ENCODE measurements at places on chromosomes 5 and 9. TPM values are rescaled to one million over a fixed set of nuclear protein-coding genes. Genes with fewer than 3 reads are reported as not detected.

The CYLC2 gene
- total RNA-seq, result not detected

The CEL gene
- 3.9 TPM for total RNA-seq

The SLC6A19 gene
- total RNA-seq, result not detected

The FABP6 gene
- not detected for total RNA-seq

The CORO2A gene
- total RNA-seq, result 1.7 TPM

The SEMA4D gene
- 344 TPM for total RNA-seq

The ANKRD55 gene
- 0.22 TPM for total RNA-seq

The TMEM167A gene
- total RNA-seq, result 114 TPM

The ZNF474 gene
- not detected for total RNA-seq

The C9orf153 gene
- 0.73 TPM for total RNA-seq

All from activated T-cell treated with anti-CD3 and anti-CD28 coated beads, Interleukin-2, amount 50 U/mL, for 4 hours (primary cell).